ENCODE measurements at places on chromosomes 2 and 18.

- no peak for DNase-seq
Observed at GRCh38 chr2:45725731-45726130, 74.3 kb downstream of the PRKCE start.

GRCh38 chr2:68888038-68888704 lies 17.0 kb upstream of the BMP10 start:
- no peak for DNase-seq

GRCh38 chr18:58637946-58638345 lies 9.1 kb upstream of the ALPK2 start:
- DNase-seq: no peak

DNA sequence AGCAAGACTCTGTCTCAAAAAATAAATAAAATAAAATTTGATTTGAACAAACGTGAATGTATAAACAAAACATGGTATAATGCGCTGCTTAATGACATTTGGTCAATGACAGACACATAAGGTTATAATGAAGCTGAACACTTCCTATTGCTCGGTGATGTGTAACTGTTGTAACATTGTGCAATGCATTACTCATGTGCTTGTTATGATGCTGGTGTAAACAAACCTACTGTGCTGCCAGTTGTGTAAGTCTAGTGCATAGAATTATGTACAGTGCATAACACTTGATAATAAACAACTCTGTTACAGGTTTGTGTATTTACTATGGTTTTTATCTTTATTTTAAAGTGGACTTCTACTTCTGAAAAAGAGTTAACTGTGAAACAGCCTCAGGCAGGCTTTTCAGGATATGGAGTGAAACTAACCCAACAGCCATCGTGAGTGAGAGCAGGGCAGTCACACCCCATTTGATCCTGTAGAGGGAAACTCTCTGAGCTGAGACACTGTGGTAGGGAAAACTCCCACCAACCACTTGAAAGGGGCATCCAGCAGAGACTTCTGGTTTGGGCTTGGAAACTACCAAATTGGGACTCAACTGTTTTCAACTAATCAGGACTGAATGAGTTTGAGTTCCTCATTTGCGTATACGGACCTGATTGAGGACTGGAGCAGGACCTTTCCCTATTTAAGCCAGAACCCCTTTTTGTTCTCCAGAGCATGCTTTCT lies 8.7 kb upstream of the RPRD1A start:
- DNase-seq: peak; percentile 59

DNA sequence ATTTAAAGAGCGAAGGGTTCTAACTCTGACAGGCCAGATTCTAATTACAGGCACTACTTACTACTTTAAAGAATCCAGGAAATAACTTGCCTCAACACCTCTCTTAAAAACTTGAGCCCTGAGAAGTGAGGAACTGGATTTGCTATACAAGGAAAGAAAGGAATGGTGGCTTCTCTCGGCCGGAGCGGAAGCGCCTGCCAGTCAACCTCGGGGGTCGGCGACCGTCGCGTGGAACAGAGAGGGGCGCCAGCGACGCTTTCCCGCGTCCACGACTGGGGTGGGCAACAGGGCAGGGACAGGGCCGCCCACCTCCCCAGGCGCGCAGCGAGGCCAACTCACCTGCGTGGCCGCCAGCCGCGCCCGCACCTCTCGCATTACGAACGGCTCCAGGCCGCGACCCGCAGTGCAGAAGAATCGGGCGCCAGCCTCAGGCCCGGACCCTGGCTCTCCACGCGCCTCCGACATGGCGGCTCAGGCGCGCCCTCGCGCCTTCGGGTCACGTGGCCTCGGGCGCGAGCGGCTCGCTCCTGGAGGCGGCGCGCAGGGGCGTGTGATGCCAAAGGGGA lies at the start of gene THUMPD2:
THUMPD2 (minus strand) TSS at position 484 of the 566 bp plus-strand sequence; CDS start at position 465, 19 bp downstream.
- no peak for DNase-seq

GRCh38 chr2:225457482-225457881 lies 58.0 kb downstream of the NYAP2 start:
- DNase-seq: no peak

DNA sequence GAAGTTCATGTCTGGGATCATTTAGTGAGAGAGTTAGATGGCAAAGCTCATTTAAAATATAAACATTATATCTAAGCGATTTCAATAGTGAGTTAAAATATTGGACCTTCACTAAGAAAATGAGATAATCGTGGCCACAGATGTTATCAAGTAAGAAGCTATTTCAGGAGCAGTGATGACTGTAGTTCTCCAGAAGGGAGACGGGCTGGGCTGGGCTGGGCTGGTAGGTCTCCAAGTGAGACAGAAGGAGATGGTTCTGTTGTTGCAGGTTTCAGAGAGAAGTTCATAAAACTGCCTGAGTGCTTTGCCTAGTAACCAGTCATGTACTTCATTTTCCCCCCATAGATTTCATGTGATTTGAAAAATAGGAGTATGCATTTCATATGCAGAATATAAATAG lies 130.1 kb upstream of the DAPL1 start:
- no peak for DNase-seq

DNA sequence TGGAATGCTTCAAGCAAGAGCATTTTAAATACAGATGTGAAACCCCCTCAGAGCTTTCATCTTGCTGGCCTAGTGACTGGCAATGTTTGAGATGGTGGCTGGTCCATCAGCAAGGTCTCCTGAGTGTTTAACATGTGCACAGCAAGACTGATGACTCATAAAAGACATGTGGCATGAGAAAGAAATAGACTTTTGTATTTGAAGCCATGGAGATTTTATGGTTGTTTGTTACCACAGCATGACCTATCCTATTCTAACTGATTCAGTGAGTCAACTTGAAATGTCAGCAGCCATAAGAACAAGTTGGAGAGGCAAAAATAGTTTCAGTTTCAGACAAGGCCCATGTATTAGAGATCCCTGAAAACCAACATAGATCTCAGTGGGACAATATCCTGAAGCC lies 154.7 kb upstream of the LYPD1 start:
- no peak for DNase-seq

GRCh38 chr18:40469851-40470250 lies 1485.2 kb upstream of the PIK3C3 start:
- DNase-seq: no peak

DNA sequence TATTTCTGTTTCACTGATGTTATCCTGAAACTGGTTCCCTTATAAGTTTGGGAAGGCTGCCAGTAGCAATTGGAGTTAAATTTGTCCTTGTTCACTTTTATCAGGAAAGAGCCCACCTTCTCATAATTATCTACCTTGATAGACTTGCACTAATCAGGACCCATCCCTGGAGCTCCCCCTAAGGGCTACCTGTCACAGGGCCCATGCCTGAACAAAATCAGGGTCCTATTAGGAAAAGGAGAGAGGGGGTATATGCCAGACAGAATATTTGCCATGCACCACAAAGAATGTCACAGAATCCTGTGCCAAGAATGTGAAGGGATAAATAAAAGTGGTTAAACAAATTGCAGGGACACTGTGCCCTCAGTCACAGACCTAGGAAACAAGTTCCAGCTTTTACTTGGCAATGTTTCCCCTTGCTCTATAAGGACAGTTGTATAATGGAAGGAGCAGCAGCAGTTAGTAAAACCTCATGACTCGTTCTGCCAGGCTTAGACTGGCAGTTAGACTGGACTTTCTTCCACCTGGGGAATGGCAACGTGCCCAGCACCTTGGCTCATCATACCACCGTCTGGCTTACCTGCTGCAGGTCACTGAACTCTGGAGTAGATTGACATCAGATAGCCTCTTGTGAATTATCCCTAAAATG lies 32.3 kb upstream of the VWC2L start:
- DNase-seq: no peak

- DNase-seq: no peak
Observed at GRCh38 chr18:35236571-35237363, 4.1 kb upstream of the ZNF397 start.

DNA sequence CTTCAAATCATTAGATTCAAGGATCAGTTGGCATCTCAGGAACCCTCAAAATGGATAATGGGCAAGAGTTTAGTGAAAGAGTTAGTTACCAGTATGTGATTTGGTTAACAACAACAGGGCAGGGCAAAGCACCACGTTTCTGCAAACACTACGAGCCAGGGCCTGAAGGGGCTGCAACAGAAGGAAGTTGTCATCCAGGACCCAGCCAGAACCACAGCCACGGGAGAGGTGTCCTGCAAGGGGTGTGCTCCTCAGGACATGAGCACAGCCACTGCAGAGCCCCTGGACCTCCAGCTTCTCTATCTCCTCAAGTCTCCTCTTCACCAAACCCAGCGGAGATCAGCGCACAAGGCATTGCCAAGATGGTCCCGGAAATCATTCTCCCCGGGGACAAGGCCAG lies 173.3 kb upstream of the PIEZO2 start:
- no peak for DNase-seq

DNA sequence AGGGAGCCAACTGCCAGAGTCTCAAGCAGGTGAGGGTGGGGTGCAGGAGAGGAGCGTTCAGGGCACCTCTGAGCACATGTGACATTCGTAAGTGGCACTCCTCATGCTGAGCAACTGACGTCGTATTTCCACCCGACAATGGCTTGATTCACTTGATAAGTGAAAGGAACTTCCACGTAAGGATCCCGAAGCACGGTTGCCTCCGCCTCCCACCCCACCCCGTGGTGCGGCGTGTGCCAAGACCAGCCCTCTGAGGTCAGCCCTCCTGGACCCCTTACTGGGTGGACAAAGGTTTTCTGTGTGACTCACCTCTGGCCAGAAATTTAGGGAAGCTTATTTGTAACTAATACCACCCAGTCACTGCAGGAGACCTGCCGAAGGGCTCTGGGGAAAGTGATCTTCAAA lies 59.9 kb downstream of the AGAP1 start:
- no peak for DNase-seq

DNA sequence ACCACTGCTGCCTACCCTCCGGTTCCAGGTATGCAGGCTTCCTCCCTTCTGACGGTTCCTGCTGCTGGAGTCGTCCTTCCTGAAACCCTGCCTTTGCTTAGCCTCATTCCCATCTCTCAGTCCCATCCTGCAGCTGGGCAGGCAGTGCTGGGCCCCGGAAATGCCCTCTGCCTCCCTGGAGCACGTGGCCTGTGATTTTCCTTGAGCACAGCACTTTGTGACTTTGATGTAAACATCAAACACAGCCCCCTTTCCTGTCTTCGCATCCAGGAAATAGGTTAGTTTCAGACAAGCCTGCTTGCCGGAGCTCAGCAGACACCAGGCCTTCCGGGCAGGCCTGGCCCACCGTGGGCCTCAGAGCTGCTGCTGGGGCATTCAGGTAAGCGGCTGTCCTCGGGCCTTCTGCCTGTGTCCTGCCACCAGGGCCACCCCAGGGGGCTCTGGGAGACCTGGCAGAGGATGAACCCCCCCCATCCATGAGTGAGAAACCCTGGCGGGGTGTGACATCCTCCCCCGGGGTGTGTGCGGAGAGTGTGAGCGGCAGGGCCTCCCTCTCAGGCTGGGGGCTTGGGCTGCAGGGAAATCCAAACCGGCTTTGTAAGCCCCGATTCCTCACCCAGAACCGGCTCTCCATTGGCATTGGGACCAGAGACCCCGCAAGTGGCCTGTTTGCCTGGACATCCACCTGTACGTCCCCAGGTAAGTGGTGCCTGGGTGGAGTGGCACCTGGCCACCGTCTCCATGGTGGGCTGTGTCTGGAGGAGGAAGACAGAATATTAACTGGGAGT lies at the start of gene ZAP70:
ZAP70 (plus strand) TSS at position 281 of the 788 bp plus-strand sequence. CDS start 10,461 bp downstream, outside the sequence.
- DNase-seq: no peak

DNA sequence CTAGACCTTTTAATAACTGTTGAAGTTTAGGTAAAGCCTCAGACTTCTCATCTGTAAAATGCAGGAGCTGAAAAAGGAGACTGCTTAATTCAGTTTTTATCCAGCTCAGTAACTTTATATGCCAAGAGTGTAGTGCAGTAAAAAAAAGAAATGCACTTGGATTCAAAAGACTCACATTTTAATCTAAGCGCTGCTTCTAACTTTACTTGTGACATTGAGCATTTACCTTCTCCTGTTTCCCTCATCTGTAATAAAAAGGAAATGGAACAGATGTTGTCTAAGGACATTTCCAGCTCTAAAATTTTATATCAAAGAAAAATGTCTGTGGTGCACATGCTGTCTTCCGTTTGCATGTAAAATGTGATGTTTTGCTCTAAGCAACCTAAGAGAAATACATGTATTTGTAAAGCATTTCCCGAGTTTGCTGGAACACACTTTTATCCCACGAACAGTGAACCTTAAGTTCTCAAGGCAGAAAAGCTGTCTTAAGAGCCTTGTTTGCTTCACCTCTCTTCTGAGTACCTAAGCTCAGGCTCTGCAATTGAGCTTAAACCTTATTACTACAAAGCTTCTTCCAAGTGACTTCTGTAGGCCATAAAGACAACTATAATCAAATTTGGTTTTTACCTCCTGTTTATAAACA lies 24.2 kb upstream of the TANK start:
- DNase-seq: no peak

- DNase-seq: no peak
Observed at GRCh38 chr2:106157416-106157815, 36.7 kb downstream of the UXS1 start.

DNA sequence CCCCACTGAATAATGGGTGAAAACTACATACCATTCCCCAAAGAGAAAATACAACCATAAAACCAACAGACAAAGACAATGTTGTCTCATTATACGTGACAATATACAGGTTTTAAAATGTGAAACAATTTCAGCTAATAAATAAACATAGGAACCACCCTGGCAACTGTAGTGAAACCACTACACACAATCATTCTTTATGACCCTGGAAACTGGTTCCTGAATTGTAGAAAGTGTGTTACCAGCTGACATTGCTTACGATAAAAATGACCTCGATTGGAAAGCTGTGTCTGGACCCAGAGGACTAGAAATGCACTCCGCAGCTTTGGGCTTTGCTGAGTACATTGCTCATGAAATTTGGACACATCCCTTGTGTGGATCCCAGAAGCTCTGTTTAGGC lies 73.9 kb upstream of the LPIN2 start:
- DNase-seq: no peak

- DNase-seq: no peak
Observed at GRCh38 chr18:55266981-55267380, 307.7 kb upstream of the CCDC68 start.

GRCh38 chr2:66981074-66981473 lies 416.1 kb upstream of the ETAA1 start:
- no peak for DNase-seq

DNA sequence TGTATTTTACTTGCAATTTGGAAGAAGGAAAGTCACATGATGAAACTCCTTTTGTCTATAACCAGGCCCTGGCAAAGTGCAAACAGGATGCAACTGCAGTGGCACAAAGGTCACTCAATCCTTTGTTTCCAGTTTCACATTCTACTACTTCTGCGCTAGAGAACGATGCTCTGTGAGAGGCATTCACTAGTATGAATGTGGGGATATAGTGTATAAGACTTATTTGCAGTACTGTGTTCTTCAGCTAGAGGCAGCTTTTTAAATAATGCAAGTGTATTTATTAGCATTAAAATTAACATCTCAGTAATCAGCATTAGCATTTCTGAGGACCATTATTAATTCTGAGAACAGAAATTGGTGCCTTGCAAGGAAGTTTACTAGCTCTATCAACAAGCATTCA lies 68.9 kb downstream of the PRPF40A start:
- DNase-seq: no peak

DNA sequence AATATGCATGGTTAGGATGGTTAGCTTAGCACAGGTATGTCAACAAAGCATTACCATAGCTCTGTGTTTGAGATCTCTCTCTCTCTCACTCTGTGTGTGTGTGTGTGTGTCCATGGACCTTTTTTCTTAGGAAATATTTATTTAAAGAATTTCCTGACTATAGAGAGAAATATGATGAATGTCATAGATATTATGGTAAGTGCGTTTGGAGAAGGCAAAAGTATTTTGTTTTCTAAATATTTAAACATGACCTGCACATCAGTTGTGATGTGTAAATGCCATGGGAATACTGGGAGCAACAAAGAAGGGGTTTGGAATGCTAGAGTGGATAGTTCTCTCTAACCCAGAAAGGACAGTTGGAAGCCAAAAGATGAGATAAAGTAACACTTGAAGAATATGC lies 3.9 kb upstream of the TMEM178A start:
- no peak for DNase-seq

Measured in AG04450 (cell line).